ENCODE measurements at places on chromosomes 7 and 10.

DNA sequence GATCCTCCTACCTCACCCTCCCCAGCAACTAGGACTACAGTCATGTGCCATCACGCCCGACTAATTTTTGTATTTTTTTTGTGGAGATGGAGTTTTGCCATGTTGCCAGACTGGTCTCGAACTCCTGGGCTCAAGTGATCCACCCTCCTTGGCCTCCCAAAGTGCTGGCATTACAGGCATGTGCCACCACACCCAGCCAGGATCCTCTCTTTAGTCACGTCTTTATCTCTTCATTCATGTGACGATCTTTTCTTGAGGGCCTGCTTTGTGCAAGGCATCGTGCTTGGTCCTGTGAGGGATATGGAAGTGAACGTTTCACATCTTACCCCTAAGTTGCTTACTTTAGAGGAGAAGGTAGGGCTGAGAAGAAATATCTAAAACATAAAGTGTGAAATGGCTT lies 21.6 kb downstream of the WBP1L start:
- no peak for DNase-seq

GRCh38 chr7:94429153-94429552 lies 34.5 kb downstream of the COL1A2 start:
- DNase-seq = no peak

DNA sequence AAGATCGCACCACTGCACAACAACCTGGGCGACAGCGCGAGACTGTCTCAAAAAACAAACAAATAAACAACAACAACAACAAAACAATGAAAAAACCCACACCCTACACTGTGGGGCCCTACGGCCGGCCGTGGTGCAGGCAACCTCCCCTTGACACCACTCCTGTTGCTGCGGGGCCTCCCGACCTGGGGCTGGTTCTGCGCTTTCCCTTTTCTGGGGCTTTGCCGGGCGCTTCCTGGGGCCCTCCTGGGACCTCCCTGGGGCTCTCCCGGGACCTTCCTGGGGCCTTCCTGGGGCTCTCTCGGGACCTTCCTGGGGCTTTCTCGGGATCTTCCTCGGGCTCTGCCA lies 46.6 kb downstream of the INSIG1 start:
- DNase-seq = no peak

- DNase-seq = no peak
Measured at GRCh38 chr10:37710831-37711616, 146.4 kb downstream of the ZNF248 start.

DNA sequence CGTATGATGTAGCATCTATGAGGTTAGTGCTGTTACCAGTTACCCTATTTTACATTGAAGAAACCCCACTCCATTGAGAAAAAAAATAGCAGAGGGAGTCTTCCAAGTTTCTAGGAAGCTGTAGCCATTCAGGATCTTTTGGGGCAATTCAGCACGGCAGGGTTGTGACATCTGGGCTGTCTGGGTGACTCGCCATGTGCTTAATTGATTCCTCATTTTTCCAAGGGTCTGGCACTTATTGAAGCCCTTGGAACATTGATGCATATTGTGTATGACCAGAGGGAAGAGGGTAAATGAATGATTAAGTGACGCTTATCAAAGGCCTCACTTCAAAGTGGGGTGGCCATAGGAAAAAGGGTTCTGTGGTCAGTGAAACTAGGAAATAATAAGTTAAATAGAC lies 248.7 kb downstream of the ARHGAP12 start:
- no peak for DNase-seq

GRCh38 chr10:93074597-93075368 lies 1.1 kb downstream of the CYP26A1 start:
- no peak for DNase-seq

DNA sequence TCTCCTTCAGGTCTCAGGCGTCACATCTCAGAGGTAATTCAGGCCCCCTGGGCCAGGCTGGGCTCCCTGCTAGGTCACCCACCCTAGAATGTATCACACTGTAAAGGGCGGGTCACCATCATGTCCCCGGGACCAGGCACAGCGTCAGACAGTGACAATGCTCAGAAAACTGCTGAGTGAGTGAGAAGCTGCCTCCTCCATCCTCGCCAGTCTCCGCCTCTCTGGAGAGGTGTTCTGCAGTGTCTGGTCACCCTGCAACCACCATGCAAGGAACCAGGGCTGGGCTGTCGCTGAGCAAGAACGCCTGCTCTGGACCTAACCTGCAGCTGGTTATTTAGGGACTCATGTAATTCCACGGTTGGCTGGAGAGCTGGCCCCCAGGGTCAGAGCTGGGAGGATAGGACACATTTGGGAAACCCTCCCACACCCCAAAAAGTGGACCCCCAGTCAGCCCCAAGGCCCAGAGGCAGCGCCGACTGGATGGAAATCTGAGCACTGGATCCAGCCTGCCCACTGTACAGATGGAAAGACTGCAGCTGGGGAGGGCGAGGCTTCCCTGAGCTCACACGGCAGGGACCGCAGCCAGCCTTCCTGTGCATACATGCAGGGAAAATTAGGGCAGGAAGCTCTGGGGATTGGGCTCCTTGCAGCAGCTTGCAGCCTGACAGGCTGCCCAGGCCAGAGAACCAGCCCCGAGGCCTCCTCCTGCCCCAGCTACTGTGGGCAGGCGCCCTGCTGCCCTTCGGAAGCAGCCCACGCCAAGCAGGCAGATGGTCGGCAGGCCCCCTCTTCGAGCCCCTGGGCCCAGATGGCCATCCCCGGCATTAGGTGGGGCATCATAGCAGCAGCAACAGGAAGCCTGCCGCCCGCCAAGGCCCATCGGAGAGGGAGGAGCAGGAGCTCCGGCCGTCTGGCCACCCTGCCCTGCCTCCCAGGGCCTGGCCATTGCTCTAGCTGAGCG lies 105.4 kb upstream of the ZMIZ1 start:
- DNase-seq = no peak

GRCh38 chr10:60353519-60354258 lies 36.0 kb downstream of the ANK3 start:
- peak; percentile 24 for DNase-seq

GRCh38 chr7:158164101-158165095 lies 423.2 kb downstream of the PTPRN2 start:
- peak; percentile 75 for DNase-seq

GRCh38 chr10:102426803-102427287 lies 5.5 kb downstream of the CUEDC2 start:
- no peak for DNase-seq

GRCh38 chr10:35415505-35415904 lies 79.2 kb downstream of the CCNY start:
- DNase-seq = no peak

- peak; percentile 51 for DNase-seq
Measured at GRCh38 chr10:107914450-107915214, 750.1 kb upstream of the SORCS1 start.

DNA sequence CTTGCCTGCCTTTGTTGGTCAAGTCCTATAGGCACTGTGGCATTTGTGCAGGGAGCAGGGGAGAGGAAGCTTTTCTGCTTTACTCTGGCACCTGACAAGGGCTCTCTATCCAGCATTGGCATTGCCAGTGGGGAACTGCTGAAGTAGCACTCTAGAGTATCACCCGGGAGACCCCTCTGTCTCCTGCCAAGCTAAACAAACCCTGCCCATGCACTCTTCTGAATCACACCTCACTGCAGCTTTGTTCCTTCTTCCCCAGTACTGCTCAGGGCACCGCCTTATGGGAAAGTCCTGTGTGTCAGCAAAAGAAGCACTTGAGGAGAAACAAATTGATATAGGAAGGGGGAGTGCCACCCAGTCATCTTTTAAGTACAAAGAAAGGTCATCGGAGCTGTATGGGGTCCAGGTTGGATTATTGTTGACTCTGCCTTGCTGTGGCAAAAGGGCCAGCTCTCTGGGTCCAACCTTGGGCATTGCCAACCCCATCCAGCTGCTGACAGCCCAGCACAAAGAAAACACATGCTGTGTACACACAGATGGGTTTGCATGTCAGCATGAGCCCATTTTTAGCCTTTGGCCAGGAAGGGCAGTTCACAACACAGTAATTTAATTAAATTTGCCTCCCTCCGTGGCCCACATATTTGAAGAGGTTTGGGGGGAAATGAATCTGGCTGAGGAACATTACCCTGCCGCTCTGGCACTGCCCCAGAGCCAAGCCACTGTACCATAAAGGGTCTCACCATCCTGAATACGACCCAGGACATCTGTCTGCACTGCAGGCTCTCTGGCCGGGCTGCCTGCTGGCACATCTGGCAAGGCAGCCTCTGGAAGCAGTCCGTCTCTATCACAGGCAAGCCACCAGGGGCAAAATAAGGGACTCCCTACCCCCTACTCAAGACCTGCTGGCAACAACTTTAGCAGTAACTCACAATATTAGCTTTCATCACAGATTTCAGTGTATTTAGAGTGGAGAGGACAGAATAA lies 13.1 kb downstream of the LRRC4 start:
- DNase-seq = no peak

GRCh38 chr10:23818484-23818883 lies 379.6 kb downstream of the OTUD1 start:
- DNase-seq = peak; percentile 2

DNA sequence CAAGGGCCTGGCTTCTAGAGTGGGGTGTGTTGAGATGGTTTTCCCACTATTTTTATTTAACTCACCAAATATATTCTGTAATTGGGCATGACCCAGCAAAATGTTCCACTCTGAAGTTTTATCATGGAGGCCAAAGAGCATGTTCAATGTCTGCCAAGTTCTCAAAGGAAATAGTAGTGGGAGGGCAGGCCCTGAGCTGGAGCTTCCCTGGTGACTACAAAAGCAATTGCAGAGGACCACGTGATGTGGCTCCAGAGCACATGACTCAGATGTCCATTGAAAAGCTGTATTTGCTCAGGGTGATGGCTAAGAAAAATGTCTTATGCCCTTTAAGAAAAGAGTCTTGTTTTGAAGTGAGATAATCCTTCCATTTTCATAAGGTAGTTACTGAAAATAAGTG lies 1024.8 kb downstream of the LRMDA start:
- DNase-seq = no peak

DNA sequence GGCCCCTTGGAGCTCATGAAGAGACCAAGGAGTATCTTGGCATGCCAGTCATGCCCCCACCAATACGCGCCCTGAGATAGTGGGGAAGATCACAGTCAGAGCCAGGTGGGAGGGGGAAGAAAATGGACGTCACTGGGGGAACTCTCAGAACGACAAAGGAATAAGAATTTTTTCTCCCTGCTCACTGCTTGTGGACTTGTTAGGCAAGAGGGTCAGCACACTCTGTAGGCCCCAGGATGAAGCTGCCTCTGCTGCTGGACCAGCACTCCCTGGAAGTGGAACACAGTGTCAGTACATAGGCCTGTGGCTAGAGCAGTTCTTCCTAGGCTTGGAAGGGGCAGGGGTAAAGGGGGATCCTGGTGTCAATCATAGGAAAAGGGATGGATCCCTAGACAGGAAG lies 46.5 kb downstream of the DRGX start:
- no peak for DNase-seq

DNA sequence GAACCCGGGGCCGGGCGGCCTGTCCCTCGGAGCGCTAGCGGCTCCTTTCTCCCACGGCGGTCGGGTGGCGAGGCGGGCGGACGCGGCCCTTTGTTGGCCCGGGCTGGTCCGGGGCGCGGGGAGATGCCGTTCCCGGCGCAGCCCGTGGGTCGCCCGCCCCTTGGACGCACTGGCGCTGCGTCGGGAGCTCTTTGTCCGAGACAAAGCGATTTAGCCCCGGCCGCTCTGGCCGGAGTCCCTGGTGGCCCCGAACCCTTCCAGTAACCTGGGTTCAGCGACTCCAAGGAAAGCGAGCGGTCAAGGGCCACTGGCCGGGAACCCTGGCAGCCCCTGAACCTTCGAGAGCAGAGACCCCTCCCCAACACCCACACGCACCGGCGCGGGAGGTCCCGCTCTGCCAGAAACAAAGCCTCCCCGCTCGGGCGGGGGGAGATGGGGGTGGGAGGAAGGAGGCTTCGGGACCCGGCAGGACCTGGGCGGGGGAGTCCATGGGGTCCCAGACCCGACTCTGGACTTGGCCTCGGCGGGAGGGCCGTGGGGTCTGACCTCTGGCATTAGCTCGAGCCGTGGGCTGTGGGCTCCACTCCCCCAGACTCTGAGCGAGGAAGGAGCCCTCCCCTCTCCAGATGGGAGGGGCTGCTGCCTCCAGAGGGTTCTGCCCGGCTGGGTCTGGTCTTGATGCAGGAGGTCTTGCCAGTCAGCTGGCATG lies 836 bp downstream of the DPYSL4 start:
- peak; percentile 34 for DNase-seq

- peak; percentile 47 for DNase-seq
Measured at GRCh38 chr10:18400906-18401245, 250.5 kb downstream of the NSUN6 start.

GRCh38 chr7:23107781-23108180 lies 2.2 kb downstream of the KLHL7 start:
- DNase-seq = no peak

DNA sequence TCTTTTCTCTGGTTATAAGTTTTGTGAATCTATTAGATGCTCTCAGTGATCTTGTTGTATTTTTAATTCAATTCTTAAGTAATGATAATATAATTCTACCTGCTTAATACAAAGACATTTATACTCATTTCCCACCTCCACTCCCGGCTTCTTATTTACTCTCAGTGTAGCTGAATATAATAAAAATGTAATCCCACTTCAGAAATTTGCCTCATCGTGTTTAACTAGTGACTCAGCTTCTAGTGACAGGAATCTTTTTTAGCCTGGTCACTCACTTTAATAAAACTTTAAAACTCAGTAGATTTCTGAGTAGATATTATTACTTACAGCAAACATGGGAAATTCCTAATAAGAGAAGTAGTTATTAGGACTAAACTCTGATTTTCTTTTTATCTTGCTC lies 1506.2 kb upstream of the LRRTM3 start:
- DNase-seq = no peak

DNA sequence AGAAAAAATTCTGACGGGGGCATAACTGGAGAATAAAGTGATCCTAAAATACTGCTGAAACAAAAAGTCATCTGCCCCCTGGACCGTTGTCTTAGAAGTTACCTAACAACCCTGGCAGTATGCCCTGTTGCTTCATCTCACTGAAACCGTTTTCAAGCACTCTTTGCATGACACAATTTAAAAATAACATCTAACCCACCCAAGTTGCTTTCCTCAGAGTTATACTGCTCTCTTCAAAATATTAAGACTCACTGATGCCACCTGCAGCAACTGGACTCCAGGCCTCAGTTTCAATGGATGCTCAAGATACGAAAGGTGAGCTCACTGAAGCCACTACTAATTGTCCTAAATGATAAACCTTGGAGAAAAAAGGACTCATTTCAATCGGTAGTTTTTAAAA lies 57.4 kb downstream of the CDK6 start:
- no peak for DNase-seq

GRCh38 chr7:77858278-77858677 lies 59.7 kb downstream of the PHTF2 start:
- DNase-seq = no peak

DNA sequence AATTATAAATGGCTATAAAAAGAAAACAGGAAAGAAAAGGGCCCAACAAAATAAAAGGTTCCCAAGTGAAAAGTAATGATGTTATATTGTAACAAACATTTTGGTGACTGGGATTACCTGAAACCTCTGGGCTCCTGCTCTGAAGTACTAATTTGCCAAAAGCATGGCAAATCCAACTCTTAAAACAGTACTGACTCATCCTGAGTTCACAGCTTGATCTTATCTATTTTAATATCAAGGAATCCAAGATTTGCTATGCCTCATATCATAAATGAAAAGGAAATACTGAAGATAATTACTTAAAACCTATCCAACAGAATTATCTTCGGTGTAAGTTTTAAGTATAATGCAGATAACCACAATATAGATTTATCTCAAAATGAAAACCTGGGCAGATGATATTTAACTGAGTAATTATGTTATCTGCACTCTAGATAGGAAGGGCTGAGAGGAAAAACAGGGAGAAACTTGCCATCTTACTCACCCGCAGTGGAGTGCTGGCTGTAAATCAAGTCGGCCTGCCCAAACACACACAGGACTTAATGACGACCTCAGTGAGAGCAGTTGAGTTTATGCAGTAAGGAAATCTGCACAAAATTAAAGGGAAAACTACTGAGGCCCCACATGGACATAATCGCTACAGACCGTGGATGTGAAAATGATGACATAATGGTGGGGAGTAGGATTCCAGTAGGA lies 48.4 kb downstream of the MPP7 start:
- DNase-seq = no peak
